Thyroid gland (tissue), 4 donors: ENCODE measurements at places on chromosomes 12 and 14. TPM values are rescaled to one million over a fixed set of nuclear protein-coding genes. Genes with fewer than 3 reads are reported as not detected.

DNA sequence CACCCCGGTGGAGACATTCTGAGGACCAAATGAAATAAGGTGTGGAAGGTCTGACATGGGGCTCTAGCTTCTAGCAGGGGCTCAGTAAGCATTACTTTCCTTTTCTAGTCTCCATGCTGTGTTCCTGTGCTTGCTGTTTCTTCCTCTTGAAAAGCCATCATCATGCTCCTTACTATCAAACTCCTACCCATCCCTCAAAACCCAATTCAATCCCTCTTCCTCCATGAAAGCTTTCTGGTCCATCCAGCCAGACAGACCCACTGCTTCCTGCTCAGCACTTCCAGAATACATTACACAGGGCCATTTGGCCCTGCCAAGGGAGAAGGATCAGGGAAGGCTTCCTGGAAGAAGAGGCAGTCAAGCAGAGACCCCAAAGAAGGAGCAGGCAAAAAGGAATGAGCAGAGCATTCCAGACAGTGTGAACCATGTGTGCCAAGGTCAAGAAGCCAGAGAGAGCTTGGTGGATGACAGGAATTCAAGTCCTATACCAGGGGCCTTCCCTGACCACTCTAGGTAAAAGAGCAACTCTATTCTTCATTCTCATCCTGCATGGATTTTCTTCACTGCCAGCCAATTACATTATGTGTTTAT is 59.5 kb downstream of the NUAK1 start:
- peaks cover 4% of the 10 kb centered on the region for H3K36me3 ChIP-seq
- no peak for DNase-seq
- H3K27me3 ChIP-seq = no peaks in the 10 kb centered on the region
- H3K4me3 ChIP-seq = no peak overlapping the region
- no peaks in the 10 kb centered on the region for H3K4me1 ChIP-seq
- H3K27ac ChIP-seq = no peak overlapping the region

GRCh38 chr12:66269757-66270383 is 32.4 kb upstream of the HELB start:
- no peaks in the 10 kb centered on the region for H3K4me1 ChIP-seq
- no peaks in the 10 kb centered on the region for H3K36me3 ChIP-seq
- no peak overlapping the region for H3K27ac ChIP-seq

DNA sequence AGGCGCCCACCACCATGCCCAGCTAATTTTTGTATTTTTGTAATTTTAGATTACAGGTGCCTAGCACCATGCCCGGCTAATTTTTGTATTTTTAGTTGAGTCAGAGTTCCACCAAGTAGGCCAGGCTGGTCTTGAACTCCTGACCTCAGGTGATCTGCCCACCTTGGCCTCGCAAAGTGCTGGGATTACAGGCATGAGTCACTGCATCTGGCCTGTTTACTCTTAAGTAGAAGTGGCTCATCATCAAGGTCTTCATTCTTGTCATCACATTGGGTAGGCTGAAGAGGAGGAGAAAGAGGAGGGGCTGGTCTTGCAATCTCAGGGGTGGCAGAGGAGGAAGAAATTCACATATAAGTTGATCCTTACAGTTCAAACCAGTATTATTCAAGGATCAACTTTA is 152.4 kb upstream of the ATP2B1 start:
- no peak overlapping the region for H3K4me3 ChIP-seq
- H3K36me3 ChIP-seq = no peaks in the 10 kb centered on the region
- H3K27me3 ChIP-seq = no peaks in the 10 kb centered on the region
- no peak overlapping the region for H3K27ac ChIP-seq

The MYF6 gene
- total RNA-seq = not detected

DNA sequence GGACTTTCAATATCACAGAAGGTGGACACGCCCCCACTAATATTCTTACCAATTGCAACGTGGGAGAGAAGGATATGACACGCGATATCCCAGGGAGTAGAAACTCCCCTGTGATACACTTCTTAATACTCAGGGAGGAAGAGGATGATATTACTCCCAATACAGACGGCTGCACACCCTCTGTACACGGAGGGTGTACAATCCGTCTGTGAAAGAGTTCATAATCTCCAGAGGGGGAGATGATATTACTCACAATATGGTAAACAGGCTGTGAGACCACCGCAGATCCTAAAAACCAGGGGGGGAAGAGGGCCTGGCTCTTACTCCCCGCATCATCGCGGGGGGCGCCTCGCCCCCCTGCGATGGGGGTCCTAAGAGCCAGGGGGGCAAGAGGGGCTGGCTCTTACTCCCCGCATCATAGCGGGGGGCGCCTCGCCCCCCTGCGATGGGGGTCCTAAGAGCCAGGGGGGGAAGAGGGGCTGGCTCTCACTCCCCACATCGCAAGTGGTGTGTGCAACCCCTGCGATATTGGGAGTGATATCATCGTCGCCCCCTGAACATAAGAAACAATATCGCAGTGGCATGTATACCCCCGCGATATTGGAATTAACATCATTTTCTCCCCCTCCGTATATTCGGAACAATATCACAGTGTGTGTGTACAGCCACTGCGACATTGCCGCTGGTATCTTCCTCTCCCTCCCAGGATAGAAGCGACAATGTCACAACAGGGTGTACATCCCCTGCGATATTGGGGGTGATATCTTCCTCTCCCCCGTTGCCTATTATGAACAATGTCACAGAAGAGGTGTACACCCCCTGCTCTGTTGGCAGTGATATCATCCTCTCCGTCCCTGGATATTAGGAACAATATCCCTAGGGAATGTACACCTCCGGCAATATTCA is 8.9 kb upstream of the CLEC6A start:
- H3K27me3 ChIP-seq = no peaks in the 10 kb centered on the region
- H3K4me1 ChIP-seq = no peaks in the 10 kb centered on the region

DNA sequence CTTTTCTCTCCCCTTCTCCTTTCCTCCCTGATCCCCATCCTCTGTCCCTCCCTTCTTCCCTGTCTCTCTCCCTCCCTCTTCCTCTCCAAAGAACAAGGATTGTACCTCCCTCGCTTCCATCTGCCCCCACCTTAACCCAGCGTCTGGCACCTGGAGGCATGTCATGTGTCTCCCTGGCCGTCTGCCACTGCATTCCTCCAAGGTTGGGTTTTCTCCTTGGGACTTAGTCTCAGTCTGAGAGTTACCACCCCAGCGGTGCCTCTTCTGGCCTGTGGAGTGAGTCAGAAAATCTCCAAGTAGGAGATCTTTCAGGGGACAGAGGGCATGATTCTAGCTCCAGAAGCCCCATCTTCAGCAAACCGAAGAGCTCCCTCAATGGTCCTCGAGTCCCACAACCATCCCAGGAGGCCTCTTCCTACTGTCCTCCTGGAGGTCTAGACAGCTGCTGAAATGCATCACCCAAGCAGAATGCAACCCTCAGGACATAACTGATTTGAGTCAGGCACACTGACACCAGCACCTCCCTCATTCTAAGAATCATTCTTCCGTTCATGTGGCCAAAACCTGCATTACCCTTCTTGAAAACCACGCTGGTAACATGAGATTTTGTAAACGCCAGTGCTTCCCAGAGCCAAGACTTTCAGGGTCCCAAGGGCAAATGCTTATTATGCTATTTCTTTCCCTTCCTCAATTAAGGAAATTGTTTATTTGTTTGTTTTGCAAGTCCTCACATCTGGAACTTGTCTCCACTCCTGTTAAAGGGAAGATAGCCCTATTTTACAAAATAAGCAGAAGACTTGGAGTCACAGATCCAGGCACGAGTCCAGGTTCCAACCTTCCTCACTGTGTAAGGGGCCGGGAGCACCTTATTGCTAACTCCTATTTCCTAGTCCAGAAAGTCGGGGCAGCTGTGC is 463.2 kb downstream of the BCL11B start:
- DNase-seq = peak; percentile 97
- H3K27ac ChIP-seq = peak overlapping the region; percentile 61
- no peak overlapping the region for H3K4me3 ChIP-seq
- no peaks in the 10 kb centered on the region for H3K36me3 ChIP-seq
- no peaks in the 10 kb centered on the region for H3K27me3 ChIP-seq

GRCh38 chr12:86117711-86118110 is 138.5 kb downstream of the MGAT4C start:
- H3K36me3 ChIP-seq = no peaks in the 10 kb centered on the region
- DNase-seq = no peak
- H3K4me3 ChIP-seq = no peak overlapping the region
- H3K4me1 ChIP-seq = no peaks in the 10 kb centered on the region

GRCh38 chr12:76871742-76872141 is 7.1 kb downstream of the CSRP2 start:
- H3K27ac ChIP-seq = no peak overlapping the region
- DNase-seq = no peak
- no peak overlapping the region for H3K4me3 ChIP-seq
- no peaks in the 10 kb centered on the region for H3K27me3 ChIP-seq

The CAPZA3 gene
- total RNA-seq = not detected

The PLEKHA5 gene
- 40.1 TPM for total RNA-seq

DNA sequence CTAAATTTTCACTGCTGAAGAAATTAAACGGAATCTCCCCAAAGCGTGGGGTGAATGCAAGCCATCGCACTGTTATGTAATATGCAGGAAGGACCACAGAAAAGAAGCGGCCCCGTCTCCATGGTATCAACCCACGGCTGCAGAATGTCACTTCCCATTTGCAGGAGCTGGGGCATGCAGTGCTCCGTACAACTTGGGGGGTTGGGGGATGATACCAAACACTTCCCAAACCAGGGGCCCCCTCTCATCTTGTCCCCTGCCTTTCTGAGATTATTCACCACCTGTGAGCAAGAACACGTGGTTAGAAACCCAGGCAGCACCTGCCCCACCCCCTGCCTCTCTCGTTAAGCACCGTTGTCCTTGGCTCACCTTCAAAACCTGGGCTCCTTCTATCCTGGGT is 505.1 kb upstream of the TMEM132C start:
- H3K27ac ChIP-seq = no peak overlapping the region
- H3K4me3 ChIP-seq = no peak overlapping the region
- DNase-seq = peak; percentile 50
- no peaks in the 10 kb centered on the region for H3K4me1 ChIP-seq
- H3K36me3 ChIP-seq = no peaks in the 10 kb centered on the region
- H3K27me3 ChIP-seq = no peaks in the 10 kb centered on the region

DNA sequence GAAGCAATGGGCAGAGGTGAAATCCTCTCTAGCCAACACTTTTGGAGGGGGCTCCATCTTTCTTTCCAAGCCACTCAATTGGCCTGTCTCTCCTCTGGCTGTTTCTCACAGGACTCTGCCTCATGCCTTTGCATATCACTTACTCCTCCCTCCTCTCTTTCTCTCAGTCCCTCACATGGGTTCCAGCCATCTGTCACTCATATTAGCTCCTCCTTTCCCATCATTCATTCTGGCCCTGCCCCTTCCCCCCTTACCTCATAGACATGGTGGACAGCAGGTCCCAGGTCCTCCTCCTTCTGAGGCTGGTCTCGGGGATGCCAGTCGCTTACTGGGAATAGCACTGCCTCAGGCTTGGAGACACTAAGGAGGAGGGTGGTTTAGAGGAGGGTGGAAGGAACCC is 16.6 kb upstream of the ZNF385A start:
- peaks cover 62% of the 10 kb centered on the region for H3K36me3 ChIP-seq
- peaks cover 5% of the 10 kb centered on the region for H3K4me1 ChIP-seq
- no peak overlapping the region for H3K4me3 ChIP-seq
- no peak for DNase-seq

- H3K4me3 ChIP-seq = no peak overlapping the region
- H3K27me3 ChIP-seq = no peaks in the 10 kb centered on the region
- H3K4me1 ChIP-seq = no peaks in the 10 kb centered on the region
- H3K36me3 ChIP-seq = no peaks in the 10 kb centered on the region
Measured at GRCh38 chr12:9334964-9335363, 126.8 kb upstream of the PZP start.

- no peaks in the 10 kb centered on the region for H3K27me3 ChIP-seq
- H3K4me3 ChIP-seq = no peak overlapping the region
- DNase-seq = no peak
- no peak overlapping the region for H3K27ac ChIP-seq
Measured at GRCh38 chr14:27929797-27930347, 836.7 kb upstream of the FOXG1 start.

- no peaks in the 10 kb centered on the region for H3K36me3 ChIP-seq
- no peak for DNase-seq
- H3K4me3 ChIP-seq = no peak overlapping the region
- H3K27ac ChIP-seq = no peak overlapping the region
- no peaks in the 10 kb centered on the region for H3K27me3 ChIP-seq
Measured at GRCh38 chr12:113649256-113649830, 177.7 kb upstream of the LHX5 start.

The LPCAT3 gene
- total RNA-seq = 68.4 TPM

The COL2A1 gene
- not detected for total RNA-seq

- H3K4me1 ChIP-seq = no peaks in the 10 kb centered on the region
- no peak overlapping the region for H3K4me3 ChIP-seq
Measured at GRCh38 chr14:56057071-56057741, 61.0 kb upstream of the PELI2 start.

The LBHD2 gene
- total RNA-seq = not detected

- H3K27me3 ChIP-seq = no peaks in the 10 kb centered on the region
- peak; percentile 76 for DNase-seq
- H3K36me3 ChIP-seq = no peaks in the 10 kb centered on the region
- no peak overlapping the region for H3K27ac ChIP-seq
Measured at GRCh38 chr14:101628471-101628966, 67.2 kb downstream of the DIO3 start.

The DNAI7 gene
- total RNA-seq = 9.2 TPM

The GARIN6 gene
- total RNA-seq = not detected

The NAV3 gene
- total RNA-seq = 5.7 TPM

DNA sequence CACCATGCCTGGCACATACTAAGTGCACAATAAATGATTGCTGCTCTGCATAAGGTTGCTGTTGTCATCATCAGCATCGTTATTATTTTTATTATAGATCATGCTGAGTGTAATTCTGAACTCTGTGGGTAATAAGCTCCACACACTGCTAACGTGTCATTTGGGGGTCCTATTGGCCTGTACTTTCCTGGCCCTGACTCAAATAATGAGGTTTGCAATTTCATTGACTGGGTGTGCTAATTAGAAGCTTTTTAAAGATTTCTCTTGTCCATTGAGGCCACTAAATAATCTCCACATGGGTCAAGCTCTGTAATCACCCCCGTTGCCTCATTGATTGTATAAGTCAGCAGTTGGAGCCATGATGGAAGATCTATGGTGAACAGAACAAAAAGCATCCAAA is 320.8 kb upstream of the TMPO start:
- no peaks in the 10 kb centered on the region for H3K27me3 ChIP-seq
- H3K36me3 ChIP-seq = no peaks in the 10 kb centered on the region
- no peak overlapping the region for H3K4me3 ChIP-seq

DNA sequence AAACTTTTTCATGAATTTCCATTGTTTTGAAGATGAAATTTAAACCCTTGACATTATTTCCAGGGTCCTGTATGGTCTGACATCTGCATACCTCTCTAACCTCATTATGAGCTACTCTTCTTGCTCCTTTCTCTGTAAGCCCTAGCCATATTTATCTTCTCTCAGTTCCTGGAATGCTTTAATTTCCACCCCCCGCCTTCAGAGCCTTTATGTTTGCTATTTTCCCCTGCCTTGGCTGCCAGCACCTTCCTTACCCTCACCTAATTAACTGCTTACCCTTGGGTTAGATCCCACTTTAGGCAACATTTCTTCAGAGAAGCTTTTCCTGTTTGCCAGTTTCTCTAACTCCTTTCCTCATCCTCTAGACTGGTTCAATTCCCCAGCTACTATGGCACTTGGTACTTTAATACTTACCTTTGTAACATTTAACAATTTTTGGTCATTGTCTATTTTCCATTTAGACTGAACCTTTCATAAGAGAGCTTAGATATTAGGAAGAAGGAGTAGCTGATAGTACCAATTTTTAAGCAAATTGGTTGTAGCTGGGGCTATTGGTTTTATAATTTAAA is 6.0 kb downstream of the STYX start:
- no peak overlapping the region for H3K27ac ChIP-seq
- DNase-seq = no peak
- H3K36me3 ChIP-seq = no peaks in the 10 kb centered on the region

- no peak overlapping the region for H3K27ac ChIP-seq
- H3K4me1 ChIP-seq = no peaks in the 10 kb centered on the region
- no peaks in the 10 kb centered on the region for H3K36me3 ChIP-seq
- no peak for DNase-seq
Measured at GRCh38 chr12:127496255-127496654, 770.7 kb upstream of the TMEM132C start.
